ENCODE measurements at places on chromosomes 4 and X.

DNA sequence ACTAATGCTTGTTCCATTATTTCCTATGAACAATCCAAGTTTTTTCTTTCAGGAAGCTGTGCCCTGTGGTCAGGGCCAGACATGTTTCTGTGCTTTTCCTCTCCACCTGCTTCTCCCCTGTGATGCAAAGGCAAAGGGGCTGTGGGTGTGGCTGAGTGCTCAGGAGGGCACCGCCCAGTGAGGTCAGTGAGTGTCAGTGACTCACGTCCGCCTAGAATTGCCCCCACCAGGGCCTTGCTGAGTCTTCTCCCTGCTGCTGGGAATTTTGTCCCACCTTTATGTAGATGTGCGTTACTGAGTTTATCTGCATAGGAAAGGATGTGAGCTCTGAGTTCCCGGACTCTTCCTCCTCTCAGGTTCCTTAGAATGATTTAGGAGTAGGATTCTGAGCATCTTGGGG lies 283.2 kb downstream of the DCHS2 start:
- no peak for DNase-seq

DNA sequence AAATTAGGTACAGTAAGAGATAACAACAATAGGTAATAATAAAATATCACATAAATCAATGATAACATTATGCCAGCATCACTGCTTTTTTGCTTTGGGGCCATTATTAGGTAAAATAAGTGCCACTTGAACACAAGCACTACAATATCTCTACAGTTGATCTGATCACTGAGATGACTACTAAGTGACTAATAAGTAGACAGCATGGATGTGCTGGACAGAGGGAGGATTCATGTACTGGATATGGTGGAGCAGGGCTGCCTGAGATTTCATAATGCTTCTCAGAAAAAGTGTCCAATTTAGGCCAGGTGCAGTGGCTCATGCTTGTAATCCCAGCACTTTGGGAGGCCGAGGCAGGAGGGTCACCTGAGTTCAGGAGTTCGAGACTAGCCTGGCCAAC lies 137.8 kb upstream of the IL1RAPL2 start:
- DNase-seq: no peak

DNA sequence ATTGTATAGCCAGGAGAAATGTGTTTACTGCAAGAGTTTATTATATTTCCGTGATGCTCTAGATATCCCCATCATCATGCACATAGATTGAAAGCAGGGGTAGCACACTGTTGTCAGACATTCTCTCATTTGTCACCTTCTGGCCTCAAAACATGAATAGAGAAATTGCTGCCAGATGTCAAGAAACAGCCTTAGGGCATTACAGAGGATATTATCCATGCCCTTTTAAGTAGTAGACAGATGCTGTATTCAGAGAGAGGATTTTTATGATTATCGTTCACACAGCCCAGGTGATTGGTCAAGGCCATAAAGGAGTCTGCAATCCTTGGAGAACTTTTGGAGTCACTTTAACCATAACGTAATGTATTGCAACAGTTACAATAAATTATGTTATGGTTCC lies 1961.5 kb upstream of the TENM3 start:
- DNase-seq: no peak

DNA sequence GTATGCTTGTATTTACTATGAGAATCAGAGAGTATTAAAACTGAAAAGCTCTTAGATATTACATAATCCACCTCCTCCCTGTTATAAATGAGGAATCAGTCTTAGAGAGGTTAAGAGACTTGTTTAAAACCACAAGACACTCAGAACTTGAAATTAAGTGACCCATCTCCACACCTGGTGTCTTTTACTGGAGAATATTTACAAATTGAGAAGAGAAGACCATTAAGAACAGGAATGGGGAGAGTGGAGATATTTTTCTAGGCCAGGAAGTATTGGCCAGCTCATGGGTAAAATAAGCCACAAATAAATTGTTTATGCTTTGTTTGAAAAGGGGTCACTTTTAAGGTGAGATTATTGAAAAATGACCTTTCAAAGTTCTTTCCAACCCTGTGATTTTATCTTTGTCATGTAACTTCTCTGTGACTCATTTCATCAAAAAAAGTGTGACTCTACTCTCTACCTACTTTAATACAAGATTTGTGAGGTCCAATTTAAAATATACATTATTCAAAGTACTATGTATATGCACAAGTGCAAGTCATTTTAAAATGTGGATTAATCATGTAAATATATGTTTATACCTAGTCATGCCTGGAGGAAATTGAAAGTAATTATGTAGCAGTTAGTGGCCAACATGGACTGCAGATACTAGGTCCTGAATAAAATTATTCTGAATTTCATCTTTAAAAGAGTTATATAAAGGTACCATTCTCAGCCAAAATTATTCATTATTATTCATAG lies 15.9 kb upstream of the COX7B2 start:
- DNase-seq: no peak

DNA sequence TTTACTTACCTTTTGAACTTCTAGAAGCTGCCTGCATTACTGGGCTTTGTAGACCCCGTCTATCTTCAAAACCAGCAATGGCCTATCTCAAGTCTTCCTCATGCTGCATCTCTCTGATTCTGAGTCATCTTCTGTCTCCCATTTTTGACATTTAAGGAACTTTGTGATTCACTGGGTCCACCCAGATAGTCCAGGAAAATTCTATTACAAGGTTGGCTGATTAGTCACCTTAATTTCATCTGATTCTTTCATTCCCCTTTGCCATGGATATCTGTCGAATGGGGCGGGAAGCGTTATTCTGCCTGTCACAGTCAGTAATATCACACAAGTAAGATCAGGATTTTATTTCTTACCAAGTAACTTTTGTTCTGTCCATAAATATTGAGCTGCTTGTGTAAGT lies 618.0 kb downstream of the CCSER1 start:
- no peak for DNase-seq

- no peak for DNase-seq
Observed at GRCh38 chr4:155376387-155377268, at the start of gene MAP9. TSS of gene MAP9 (minus strand) at chr4:155376965. CDS start at chr4:155375850, 1,115 bp downstream.

DNA sequence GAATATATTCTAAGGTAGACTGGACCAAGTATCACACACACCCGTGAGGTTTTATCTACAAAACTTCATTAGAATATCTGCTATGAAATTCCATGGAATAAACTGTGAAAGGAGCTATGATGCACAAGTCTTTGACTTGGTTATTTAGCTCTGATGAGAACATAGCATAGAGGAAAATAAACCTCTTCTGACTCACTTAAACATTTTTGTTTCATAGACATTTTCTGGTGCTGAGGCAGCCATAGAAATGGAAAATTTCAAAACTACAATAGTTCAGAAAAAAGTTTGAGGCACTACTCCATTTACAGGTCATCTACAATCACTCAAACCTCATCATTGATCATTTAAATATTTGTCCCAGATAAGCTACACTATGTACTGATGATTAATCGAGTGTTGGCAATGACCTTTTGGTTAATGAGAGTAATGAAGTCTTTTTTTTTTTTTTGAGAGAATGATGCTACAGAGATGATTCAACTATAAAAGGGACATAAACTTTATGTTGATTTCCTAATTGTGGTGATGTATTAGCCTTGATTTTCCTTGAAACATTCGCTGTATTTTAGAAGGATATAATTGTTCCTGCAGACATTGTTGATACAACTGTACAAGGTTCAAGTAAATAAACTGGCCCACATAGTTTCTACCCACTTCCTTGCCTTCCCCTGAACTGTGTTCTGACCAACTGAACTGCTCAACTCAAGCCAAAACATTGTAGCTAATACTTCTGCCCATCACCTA lies 77.5 kb downstream of the AREG start:
- no peak for DNase-seq

- no peak for DNase-seq
Observed at GRCh38 chr4:83012200-83012686, 1.6 kb upstream of the LIN54 start.

GRCh38 chr4:118173956-118174725 lies 139.9 kb downstream of the NDST3 start:
- no peak for DNase-seq

DNA sequence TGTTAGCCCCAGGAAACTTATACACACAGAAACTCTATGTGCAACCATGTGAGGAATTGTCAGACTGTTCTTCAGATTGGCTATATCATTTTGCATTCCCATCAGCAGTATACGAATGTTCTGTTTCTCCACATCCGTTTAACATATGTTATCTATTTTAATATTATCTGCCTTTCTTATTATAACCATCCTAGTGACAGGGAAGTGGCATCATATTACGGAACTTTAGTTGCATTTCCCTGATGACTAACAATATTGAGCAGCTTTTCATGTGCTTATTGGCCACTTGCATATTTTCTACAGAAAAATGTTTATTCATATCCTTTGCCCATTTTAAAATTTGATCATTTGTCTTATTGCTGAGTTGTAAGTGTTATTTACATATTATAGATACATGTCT lies 36.5 kb upstream of the IL15 start:
- no peak for DNase-seq

GRCh38 chrX:55450259-55450658 lies 1.7 kb upstream of the MAGEH1 start:
- no peak for DNase-seq

- no peak for DNase-seq
Observed at GRCh38 chr4:184382189-184382846, 92.0 kb downstream of the IRF2 start.

GRCh38 chr4:177964061-177964460 lies 521.8 kb upstream of the AGA start:
- DNase-seq: no peak

DNA sequence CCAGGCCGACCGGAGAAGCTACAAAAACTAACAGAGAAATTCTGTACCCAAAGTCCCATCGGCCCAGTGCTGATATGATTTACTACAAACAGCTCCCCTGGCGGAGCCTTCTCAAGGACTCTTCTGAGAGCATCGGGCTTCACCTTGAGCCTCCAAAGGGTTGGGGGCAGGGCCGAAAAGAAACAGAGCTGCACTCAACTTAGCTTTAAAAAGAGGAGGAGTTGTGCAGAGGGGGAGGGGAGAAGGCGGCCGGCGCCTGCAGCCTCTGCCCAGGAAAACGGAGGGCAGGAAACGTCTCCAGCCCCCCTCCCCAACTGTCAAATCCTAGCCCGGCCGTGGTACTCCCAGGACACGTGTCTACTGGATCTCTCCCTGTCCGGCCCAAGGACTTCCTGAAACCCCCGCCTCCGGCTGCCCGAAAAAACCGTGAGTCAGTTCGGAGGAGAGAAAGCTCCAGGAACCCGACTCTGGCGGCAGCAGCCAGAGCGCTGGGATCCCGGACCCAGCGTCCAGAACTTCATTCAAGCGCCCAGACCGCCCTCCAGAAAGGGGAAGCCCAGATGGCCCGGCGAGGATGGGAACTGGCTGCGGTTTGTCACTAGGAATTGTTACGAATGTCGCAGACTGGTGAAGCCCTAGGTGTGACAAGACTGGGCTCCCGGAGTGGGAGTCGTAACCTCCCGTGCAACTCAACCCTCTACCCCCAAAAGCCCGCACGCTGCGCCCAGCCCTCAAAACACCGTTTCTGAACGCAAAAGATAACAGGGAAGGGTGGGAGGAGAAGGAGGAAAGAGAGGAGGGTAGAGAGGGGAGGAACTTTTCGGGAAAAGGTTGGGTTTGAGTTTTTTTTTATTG lies 973 bp downstream of the ADAMTS3 start:
- DNase-seq: no peak

GRCh38 chr4:6884341-6884870 lies 25.2 kb upstream of the TBC1D14 start:
- DNase-seq: no peak

GRCh38 chr4:89855236-89855635 lies 18.3 kb upstream of the SNCA start:
- no peak for DNase-seq

DNA sequence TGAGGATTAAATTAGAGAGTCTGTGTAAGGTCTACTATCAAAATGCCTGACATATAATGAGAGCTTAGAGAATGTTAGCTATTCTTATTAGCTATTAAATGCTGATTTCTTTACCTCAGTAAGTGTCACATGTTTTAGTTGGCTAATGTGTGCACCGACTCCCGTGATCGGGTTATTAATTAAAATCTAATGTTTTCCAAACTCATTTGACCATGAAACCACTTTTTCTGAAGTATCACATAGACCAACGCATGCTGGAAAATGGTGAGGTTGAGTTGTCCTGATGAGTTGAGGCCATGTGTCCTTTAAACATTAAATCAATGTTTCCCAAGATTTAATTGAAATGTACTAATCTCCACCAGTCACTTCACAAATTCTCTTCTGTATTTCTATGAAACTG lies 84.8 kb upstream of the C1QTNF7 start:
- no peak for DNase-seq

- no peak for DNase-seq
Observed at GRCh38 chr4:127623797-127624083, 9.0 kb upstream of the INTU start.

- no peak for DNase-seq
Observed at GRCh38 chrX:48833542-48834138, 1.8 kb downstream of the PCSK1N start.

DNA sequence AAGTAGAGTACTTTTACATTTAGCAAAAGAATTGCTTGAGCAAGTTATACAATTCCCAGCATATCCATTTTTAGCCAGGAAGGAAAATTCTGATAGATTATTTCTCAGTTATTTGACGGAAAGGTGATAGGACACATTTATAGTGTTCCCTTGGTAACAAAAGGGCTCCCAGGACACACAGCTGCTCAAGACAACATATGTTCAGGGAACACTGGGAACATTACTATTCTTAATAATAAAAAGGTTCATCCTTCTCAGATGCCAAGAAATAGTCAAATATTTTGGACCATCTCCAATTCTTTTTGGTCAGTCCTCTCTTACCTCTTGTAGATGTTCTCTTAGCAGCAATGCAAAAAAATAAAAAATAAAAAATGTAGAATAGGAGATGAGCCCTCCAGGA lies 66.8 kb upstream of the SMAD1 start:
- DNase-seq: no peak

GRCh38 chr4:56477192-56477702 lies 9.8 kb downstream of the SRP72 start:
- DNase-seq: no peak

- no peak for DNase-seq
Observed at GRCh38 chr4:44845993-44846392, 119.6 kb upstream of the GNPDA2 start.

DNA sequence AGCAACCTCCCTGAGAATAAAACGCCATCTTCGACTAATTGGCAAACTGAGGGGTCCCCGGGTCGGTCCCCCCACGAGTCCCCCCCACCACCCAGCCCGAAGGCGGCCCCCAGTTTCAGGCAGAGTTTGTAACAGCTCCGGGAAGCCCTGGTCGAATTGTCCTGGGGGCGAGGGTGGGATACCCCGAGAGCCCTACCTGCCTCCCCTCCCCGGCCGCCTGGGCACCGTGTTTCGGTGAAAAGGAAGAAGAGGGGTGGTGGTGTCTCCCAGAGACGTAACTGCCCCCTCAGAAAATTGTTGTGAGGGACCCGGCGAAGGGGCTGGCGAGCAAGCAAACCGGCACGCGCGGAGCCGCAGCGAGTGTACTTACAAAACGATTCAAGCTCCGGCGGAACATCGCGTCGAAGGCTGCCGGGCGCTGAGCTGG lies 1.2 kb downstream of the ATP11C start:
- DNase-seq: no peak

GRCh38 chr4:25215511-25215910 lies 18.3 kb upstream of the PI4K2B start:
- no peak for DNase-seq
